Activated CD4-positive, alpha-beta T cell treated with anti-CD3 and anti-CD28 coated beads, Interleukin-2, amount 10 ng/mL, durations not matched to agents 7 days and 5 days (primary cell): ENCODE measurements at places on chromosomes 1 and 21. TPM values are rescaled to one million over a fixed set of nuclear protein-coding genes. Genes with fewer than 3 reads are reported as not detected.

The MROH9 gene
- not detected for total RNA-seq

The OPTC gene
- total RNA-seq = not detected

The BACE2 gene
- total RNA-seq = 1.6 TPM

The AMY1A gene
- total RNA-seq = not detected

The SLAMF6 gene
- total RNA-seq = 25.1 TPM
